ENCODE measurements at places on chromosomes 12 and 14.

- no peak for DNase-seq
Observed at GRCh38 chr12:2139651-2140050, 86.9 kb downstream of the CACNA1C start.

- DNase-seq: no peak
Observed at GRCh38 chr14:40936861-40937260, 669.8 kb upstream of the LRFN5 start.

DNA sequence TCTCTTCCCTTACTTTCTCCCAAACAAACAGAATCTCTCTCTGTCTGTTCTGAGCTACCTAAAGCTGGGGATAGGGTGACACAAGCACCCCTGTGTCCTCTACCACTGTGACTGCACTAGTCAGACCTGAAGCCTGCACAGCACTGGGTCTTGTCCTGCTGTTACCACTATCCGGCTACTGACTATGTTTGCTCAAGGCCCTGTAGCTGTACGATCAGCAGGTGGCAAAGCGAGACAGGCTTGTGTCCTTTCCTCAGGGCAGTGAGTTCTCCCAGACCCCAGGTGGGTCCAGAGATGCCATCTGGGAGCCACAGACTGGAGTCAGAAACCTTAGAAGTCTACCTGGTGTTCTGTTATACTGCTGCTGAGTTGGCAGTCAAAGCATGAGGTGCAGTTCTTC is 116.4 kb downstream of the NUBPL start:
- DNase-seq: no peak

GRCh38 chr14:90611936-90612335 is 204.3 kb downstream of the TTC7B start:
- no peak for DNase-seq

DNA sequence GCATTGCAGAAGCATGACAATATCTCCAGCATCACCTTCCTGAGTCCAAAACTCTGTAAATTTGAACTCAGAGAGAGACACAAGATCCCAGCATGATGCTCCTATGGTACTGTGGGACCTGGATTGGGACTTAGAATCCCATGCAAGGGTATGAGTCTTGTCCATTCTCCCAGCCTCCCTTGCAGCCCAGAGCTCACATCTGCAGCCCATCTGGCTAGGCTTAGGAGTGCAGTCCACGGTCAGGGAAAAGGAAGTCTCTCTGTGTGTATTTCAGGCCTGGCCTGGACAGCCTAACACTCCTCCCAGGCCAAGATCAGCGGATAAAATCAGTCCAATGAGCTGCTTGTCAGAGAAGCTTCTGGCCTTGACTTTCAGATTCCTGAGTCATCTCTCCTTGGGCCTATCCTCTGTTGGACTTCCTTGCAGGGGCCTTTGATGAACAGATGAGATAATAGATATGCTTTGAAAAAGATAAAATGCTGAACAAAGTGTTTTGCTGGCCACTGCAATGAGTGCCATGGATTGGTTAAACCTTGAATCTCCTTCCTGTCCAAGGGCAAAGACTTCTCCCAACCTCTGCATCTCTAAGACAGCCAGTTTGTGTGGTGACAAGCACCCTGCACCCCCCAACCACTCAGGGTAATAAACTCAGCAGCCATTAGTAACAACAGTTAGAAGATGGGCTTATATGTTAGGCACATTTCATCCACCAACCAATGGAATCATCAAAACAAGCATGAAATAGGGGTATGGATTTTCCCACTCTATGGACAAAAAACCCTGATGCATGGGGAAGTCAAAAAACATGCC is 412.8 kb upstream of the TBX3 start:
- no peak for DNase-seq

All from pons (tissue), 1 donor.